K562 (cell line): ENCODE measurements at places on chromosomes 13 and 19.

GRCh38 chr13:74784959-74785358, 650.8 kb upstream of the KLF12 start:
- H3K4me3 ChIP-seq = no peak overlapping the region
- no peaks in the 10 kb centered on the region for H3K4me1 ChIP-seq
- no peaks in the 10 kb centered on the region for H3K36me3 ChIP-seq
- no peak overlapping the region for H3K27ac ChIP-seq
- H3K27me3 ChIP-seq = no peaks in the 10 kb centered on the region

- no peak overlapping the region for H3K4me3 ChIP-seq
- H3K27me3 ChIP-seq = no peaks in the 10 kb centered on the region
- no peak overlapping the region for H3K27ac ChIP-seq
- no peak for DNase-seq
- peaks cover 40% of the 10 kb centered on the region for H3K4me1 ChIP-seq
- H3K36me3 ChIP-seq = peaks cover 34% of the 10 kb centered on the region; the same call in 2 of the 3 replicates
These were observed 541 bp upstream of the RSPH6A start for GRCh38 chr19:45815481-45816216.

GRCh38 chr13:75806117-75806516, 170.0 kb downstream of the LMO7 start:
- no peak for DNase-seq
- H3K4me3 ChIP-seq = no peak overlapping the region
- no peak overlapping the region for H3K27ac ChIP-seq
- no peaks in the 10 kb centered on the region for H3K4me1 ChIP-seq

GRCh38 chr13:109281903-109282635, 504.3 kb downstream of the IRS2 start:
- no peak overlapping the region for H3K4me3 ChIP-seq
- no peaks in the 10 kb centered on the region for H3K36me3 ChIP-seq
- no peaks in the 10 kb centered on the region for H3K4me1 ChIP-seq
- no peak overlapping the region for H3K27ac ChIP-seq

DNA sequence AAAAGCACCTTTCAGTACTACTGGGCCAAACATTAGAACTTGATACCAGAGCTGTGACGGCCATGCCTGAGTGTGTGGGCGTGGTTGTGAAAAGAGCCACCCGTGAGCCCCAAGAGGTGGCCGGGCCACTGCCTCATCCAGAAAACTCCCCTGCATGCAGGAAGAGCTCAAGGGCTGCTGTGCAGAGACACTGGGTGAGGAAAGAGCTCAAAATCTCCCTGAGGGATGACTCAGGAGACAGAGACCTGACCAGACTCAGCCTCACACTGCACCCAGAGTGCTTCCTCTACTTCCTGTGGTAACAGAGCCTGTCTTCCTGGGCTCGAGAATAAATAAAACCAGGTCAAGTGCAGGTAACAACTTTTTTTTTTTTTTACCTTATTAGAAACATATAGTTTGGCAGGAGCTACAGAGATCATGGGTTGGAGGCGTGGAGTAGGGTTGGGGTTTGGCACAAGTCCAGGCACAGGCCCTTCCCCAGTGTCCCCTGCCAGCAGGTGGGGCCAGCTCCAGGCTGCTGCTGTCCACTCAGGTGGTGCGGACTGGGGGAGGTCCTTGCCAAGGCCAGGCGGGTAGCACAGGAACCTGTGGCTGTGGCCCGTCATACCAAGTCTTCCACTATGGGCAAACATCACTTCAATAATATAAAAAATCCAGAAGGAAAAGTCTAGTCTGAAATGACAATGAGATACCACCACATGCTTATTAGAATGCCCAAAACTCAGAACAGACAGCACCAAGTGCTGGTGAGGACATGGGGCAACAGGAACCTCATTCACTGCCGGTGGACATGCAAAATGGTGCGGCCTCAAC, 25.5 kb downstream of the ELL start:
- H3K4me1 ChIP-seq = peaks cover 46% of the 10 kb centered on the region
- peak; percentile 70 for DNase-seq

DNA sequence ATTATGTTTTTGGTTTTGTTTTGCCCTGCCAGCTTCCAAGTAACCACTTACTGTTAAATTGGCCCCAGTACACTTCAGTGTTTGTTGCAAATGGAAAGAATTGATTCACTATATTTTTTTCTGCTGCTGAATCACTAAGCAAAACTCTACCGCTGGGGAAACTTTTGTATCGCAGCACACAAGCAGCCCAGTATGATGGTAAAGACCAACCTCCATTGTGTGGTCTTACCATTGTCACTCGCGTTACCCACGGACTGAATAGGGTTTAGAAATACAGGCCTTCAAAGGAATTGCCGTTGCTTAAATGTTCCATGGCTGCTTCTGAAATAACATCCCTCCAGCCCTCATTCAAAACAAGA, 7.9 kb downstream of the SPATA13 start:
- no peak overlapping the region for H3K4me3 ChIP-seq
- H3K4me1 ChIP-seq = no peaks in the 10 kb centered on the region
- H3K36me3 ChIP-seq = no peaks in the 10 kb centered on the region
- peaks cover 23% of the 10 kb centered on the region for H3K27me3 ChIP-seq
- H3K27ac ChIP-seq = no peak overlapping the region
